IMR-90 (cell line): ENCODE measurements at places on chromosomes 3 and 15. TPM values are rescaled to one million over a fixed set of nuclear protein-coding genes. Genes with fewer than 3 reads are reported as not detected.

SHQ1 gene
- total RNA-seq, result 19.4 and 28.6 TPM in 2 replicates

LRCH3 gene
- 28.5 and 33.1 TPM in 2 replicates for total RNA-seq

PLSCR5 gene
- total RNA-seq, result not detected in 2 replicates

ZPLD1 gene
- total RNA-seq, result under 0.01 TPM in 2 replicates

CLEC3B gene
- total RNA-seq, result 1.9 and 3.6 TPM in 2 replicates

RAD51 gene
- total RNA-seq, result 7.8 and 8.4 TPM in 2 replicates

CHRM5 gene
- under 0.01 TPM in 2 replicates for total RNA-seq

MOBP gene
- total RNA-seq, result not detected in 2 replicates

LDHAL6B gene
- total RNA-seq, result not detected in 2 replicates

GMPS gene
- 52.5 and 108 TPM in 2 replicates for total RNA-seq

IFT57 gene
- total RNA-seq, result 35.3 and 46.9 TPM in 2 replicates

MYL3 gene
- not detected in 2 replicates for total RNA-seq

TMEM202 gene
- not detected in 2 replicates for total RNA-seq

PLSCR2 gene
- not detected in 2 replicates for total RNA-seq

OIP5 gene
- total RNA-seq, result 4.1 and 7.5 TPM in 2 replicates

ACKR2 gene
- total RNA-seq, result not detected in 2 replicates
